ENCODE measurements at places on chromosomes 2 and 18.

- DNase-seq, result no peak
Measured at GRCh38 chr2:105734762-105735538, 9.8 kb upstream of the NCK2 start.

GRCh38 chr2:195559431-195559914 is 97.6 kb upstream of the SLC39A10 start:
- peak; percentile 65 for DNase-seq

DNA sequence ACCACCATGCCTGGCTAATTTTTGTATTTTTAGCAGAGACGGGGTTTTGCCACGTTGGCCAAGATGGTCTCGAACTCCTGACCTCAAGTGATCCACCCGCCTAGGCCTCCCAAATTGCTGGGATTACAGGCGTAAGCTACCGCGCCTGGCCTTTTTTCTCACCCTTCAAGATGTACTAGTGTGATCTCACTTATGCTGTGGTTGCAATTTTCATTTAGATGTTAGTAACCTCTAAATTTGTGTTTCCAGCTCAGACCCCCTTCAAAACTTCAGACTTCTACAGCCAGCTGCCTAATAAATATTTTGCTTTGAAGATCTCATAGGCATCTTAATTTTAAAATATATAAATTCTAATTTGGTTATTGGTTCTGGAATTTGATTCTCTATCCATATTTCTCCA is 8.0 kb downstream of the SLC38A11 start:
- DNase-seq, result no peak

DNA sequence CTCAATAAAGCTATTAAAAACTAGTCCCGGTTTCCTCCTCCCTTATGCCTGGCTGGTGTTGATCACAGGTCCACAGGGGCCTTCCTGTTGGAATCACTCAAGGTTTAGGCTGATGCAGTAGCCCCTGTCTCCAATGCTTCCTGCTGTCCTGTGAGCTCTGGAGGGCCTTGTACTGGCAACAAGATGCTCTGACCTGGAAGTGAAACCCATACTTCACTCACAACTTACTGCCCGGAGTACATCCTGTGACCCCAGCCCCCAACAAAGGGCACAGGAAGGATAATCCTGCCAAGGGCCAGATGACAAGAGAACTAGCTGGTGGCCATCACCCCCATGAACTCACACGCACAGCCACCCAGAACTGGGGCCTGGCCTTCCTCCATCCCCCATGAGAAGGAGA is 50.3 kb downstream of the ZBTB7C start:
- DNase-seq, result no peak

DNA sequence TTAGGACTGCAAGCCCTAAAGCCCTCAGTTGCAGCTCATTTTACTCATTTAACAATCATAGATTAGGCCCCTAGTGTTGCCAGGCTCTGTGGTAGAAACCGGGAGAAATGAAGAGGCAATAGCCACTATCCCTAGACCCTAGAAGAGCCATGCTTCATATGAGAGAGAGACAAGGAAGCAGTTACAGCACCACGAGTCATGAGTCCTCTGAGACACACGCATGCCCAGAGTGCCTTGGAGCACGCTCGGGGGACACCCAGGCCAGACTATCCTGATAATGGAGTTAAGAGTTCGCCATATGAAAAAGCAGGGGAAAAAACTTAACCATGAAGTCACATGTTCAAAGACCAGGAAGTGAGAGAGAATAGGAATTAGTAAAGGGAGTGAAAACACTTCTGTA is 321.5 kb upstream of the PKDCC start:
- DNase-seq, result no peak

DNA sequence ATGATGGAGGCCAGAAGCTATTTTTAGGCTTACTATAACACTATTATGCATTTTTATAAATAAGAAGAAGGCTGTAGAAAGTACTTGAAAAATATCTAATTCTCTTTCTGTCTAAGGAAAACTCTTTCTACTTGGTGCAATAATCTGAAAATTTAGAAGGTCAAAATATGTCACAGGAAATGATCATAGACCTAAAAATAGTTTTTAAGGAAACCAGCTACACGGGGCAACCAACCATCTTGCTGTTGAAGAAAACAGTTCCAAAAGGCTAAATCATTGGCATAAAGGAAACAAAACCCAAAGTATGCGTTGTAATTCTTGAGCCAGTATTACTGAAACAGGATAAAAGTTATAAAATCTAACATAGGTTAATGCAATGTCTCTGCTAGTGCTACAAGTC is 40.2 kb downstream of the SOCS6 start:
- no peak for DNase-seq

DNA sequence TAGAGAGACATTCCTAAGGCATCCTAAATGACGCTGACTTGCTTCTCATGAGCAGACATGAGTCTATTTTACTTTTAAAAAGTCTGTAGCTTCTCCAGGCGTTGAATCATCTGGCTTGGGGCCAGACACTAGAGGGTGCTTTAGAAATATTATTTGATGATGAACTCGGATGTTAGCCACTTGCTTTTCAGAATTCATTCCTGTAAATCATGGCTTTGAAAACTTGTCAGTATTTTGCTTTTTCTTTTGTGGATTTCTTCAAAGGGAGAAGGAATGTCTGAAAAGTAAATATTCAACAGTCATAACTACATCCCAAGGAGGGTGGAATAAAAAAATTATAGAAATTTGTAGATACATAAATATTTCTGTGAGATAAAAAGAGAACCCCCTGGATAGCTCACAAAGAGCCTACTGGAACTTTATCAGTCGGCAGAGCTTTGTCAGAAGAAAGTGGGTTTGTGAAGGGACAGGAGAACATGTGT is 370.8 kb downstream of the OSR1 start:
- no peak for DNase-seq

DNA sequence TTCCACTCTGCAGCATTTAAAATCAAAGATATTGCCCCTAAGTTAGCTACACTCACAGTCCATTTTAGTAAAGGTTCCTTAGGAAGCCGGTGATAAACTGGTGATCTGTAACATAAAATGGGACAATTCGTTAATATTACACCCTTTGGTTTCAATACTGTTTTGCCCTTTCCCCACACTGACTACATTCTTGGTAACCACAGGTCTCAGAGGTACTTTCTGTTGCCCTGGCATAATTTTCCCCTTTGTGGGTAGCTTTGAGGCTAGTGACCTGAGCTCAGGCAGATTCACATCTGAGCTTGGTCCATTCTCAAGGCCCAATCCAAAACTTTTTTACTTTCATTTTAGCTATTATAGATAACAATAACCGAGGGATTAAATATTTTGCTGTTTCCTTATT is 32.9 kb upstream of the CSRNP3 start:
- no peak for DNase-seq

DNA sequence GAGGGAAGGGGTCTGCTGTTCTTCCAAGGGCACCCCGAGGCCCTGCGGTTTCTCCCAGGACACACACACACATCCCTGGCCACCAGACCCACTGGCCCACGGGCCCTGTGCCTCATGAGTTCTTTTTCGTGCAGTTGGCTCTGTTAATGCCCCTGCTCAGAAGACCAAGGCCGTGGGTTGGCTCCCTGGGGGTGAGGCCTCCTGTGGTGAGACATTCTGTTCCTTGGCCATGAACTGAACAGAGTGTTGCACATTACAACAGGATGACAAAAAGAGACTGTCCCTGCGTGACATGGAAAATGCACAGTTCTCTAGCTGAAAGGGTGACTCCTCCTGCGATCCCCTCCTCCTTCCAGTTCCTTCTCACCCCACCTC is 30.7 kb downstream of the SH2D6 start:
- no peak for DNase-seq

DNA sequence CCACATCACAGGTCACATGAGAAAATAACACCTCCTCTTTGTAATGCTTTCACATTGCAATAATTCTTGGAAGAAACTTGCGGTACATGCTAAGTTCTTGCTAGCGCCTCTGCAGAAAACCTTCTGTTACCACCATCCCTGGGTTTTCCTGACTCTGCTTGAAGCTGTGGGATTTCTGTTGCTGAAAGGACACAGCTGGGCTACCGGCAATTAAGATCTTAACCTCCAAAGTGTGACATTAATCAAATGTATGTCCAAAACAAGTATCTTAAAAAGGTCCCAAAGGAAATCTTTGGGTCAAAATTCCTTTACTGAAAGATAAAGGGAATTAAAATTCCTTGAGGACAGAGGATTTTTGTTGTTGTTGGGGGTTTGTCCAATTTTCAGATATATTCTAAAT is 7.5 kb downstream of the CCBE1 start:
- no peak for DNase-seq

- no peak for DNase-seq
Measured at GRCh38 chr2:221420245-221420644, 151.9 kb downstream of the EPHA4 start.

DNA sequence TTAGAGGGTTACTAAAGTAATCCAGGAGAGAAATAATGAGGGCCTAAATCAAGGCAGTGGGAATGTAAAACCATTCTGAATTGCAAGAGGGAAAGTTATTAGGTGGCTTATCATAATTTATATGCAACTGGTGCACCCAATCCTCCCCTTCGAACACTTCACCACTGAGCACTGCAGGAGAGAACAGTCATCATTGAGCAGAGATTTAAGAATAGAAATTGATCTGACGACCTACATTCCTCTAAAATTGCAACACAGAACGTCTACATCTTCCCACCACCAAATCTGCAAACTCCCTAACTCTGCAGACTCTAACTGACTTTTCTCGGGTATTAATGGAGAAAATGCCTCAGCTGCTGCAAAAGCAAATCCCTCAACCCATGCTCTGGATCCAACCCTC is 138.5 kb upstream of the CDH20 start:
- DNase-seq, result no peak

DNA sequence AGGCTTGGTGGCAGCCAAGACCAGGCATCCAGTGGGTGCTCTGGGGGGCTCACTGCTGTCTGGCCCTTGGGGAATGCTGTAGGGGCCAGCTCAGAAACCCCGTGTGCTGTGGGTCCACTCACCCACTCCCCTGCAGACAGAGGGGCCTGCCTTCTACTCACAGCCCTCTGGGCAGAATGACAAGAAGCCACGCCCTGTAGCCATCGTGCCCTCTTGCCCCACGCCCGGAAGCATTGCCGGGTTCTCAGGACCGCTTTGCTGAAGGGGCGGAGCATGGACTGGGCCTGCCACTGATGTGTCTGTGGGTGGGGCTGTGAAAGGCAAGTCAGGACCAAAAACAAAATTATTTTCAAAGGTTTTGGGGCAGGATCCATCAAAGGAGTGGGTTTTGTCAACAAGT is 27.8 kb downstream of the GLI2 start:
- no peak for DNase-seq

DNA sequence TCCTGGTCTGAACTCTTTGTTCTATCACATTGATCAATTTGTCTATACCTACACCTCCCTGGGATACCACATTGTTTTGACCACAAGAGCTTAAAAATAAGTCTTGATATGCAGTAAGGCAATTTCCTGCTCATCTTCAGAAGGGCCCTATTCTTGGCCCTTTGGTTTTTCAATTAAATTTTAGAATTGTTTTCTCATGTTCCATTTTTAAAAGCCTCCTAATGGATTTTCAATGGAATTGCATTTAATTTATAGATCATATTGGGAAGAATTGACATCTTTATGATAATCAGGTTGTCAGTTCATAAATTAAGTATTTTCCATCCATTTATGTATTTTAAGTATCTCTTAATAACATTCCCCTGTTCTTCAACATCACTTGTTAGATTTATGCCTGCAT is 47.6 kb upstream of the EPAS1 start:
- no peak for DNase-seq

DNA sequence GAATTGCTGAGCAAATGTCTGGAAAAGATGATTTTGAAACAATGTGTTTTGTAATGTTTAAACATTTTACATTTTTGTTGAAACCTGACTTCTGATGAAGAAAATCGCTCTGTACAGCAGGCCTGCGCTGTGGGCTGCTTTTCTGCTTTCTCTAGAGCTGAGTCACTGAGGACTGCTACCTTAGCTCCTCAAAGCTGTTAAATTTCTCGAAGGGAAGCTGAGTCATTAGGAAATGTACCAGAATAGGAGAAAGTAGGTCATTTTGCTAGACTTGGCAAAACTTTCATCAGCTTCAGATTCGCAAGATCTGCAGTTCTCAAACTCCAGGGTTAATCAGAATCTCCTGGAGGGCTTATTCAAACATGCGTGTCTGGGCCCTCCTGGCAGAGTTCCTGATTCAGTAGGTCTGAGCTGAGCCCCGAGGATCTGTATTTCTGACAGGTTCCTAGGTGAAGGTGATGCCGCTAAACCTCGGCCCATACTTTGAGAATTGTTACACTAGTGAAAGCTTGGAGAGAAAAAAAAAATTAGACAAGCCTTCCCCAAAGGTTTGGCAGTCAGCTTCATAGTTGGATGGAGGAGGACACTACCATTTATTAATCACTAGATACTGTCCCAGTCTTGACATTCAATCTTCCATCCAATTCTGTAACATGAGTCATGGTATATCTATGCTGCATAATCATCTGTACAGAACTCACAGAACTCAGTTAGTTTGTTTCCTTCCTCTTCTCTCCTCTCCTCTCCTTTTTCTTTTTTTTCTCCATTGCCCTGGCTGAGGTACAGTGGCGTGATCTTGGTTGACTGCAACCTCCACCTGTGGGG is 297.6 kb downstream of the PARD3B start:
- no peak for DNase-seq

- DNase-seq, result no peak
Measured at GRCh38 chr2:231356466-231356844, 39.1 kb upstream of the B3GNT7 start.

DNA sequence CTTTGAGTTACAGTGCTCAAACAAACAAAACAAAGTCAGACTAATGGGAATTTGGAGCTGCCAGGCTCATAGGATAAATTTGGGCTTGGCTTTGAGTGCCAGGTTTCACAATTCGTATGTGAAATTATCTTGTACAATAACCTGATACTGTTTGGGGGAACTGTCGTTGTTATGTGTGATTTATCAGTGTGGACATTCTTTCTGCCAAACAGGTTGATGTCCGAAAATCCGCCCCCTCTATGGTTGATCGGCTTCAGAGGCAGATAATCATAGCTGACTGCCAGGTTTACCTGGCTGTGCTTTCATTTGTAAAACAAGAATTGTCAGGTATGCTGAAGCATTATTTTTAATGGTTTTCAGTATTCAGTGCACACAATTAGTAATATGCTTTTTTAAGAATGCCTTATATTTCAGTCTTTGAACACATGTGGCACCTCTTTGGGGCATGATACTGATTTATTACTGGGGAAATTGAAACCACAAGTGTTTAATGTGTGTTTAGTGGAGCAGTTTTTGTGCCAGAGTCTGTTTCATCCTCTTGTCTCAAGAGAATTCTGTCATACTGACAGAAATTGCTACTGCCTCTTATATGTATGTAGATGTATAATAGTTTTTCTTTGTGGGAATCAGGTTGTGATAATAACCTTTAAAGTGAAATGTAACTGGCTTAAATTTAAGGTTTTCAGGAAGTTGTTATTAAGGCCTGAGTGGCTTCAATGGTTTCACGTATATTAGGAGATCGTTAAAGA is 54.6 kb downstream of the TTC39C start:
- no peak for DNase-seq

All from germinal center (tissue), 1 donor.